Activated naive CD4-positive, alpha-beta T cell treated with anti-CD3 and anti-CD28 coated beads, Interleukin-2, amount 50 U/mL, for 72 hours (primary cell): ENCODE measurements at places on chromosomes 4 and X. TPM values are rescaled to one million over a fixed set of nuclear protein-coding genes. Genes with fewer than 3 reads are reported as not detected.

DNA sequence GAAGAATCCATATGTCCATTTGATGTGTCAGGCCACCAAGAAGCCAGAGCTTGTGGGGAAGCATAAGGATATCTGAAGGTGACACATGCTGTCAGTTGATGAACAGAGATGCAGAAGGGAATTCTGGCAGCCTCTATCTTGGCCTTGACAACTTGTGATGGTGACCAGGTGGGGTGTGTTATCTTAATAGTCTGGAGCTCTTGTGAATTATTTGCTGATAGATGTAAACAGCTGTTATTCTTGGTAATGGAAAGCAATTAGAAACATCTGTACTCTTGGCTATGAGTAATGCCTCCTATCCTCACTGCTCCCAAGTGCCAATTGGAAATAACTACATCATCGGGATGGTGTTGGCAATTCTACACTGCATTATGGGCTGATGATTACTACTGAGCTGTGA, 51.9 kb downstream of the NAA11 start:
- DNase-seq: no peak

- no peak for DNase-seq
Observed at GRCh38 chrX:109847257-109848187, 114.5 kb upstream of the ACSL4 start.

DNA sequence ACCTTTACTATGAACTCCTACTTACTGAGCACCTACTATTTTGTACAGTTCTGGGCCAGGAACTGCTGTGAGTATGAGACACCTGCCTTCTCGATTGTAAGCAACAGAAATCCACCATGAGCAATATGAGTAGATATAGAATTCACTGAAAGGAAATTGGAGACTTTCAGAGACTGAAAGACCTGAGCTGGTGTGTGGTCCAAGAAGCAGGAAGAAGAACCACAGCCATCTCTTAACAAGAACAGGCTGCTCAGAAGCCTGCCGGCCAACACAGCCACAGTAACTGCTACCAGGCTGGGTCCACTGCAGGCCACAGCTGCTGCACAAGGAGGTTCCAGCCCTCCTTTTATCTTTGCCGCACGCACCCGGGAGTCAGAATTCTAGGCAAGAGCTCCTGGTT, 10.8 kb upstream of the ACSL1 start:
- DNase-seq: no peak

GRCh38 chr4:72971572-72971971, 97.9 kb downstream of the COX18 start:
- DNase-seq: no peak

- no peak for DNase-seq
Observed at GRCh38 chr4:33184657-33185290, 2464.6 kb downstream of the PCDH7 start.

- no peak for DNase-seq
Observed at GRCh38 chr4:15021946-15022345, 19.7 kb downstream of the CPEB2 start.

DNA sequence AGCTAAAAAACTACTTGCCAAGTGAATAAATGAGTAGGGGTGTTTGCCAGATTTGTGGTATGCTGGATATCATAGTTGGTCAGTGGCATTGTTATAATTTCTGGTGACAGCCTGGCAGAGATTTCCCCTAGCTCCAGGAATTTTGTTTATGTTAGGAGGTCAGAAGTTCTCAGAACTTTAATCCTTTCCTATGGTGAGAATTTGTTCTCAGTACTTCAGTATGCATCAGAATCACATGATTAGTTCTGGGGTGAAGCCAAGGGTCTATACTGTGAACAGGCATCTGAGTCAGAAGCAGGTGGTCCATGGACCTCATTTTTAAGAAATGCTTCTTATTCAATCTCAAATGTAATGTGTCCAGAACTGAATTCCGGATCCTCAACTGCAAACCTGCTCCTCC, 10.5 kb downstream of the RASSF6 start:
- no peak for DNase-seq

DNA sequence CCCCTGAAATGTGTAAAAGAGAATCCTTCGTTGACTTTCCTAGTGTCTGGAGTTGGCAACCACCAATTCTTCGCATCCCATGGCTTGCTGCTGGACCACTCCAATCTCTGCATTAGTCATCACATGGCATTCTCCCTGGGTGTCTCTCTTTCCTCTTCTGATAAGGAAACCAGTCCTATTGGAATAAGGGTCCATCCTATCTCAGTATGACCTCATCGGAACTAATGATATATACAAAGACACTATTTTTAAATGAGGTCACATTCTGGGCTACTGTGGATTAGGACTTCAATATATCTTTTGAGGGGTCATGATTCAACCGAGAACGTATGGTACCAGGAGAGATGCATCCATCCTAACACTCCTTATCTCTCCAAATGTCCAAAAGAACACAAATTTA, 259.1 kb upstream of the CPEB2 start:
- DNase-seq: no peak

- DNase-seq: peak; percentile 9
Observed at GRCh38 chr4:102263024-102263787, 82.1 kb downstream of the SLC39A8 start.

GRCh38 chr4:5459236-5459635, 249.1 kb downstream of the EVC2 start:
- no peak for DNase-seq

GRCh38 chr4:189048119-189048518, 892.6 kb upstream of the FRG1 start:
- no peak for DNase-seq

- DNase-seq: no peak
Observed at GRCh38 chr4:147355847-147356246, 125.0 kb upstream of the EDNRA start.

- DNase-seq: no peak
Observed at GRCh38 chrX:150879855-150880807, 18.3 kb downstream of the CD99L2 start.

DNA sequence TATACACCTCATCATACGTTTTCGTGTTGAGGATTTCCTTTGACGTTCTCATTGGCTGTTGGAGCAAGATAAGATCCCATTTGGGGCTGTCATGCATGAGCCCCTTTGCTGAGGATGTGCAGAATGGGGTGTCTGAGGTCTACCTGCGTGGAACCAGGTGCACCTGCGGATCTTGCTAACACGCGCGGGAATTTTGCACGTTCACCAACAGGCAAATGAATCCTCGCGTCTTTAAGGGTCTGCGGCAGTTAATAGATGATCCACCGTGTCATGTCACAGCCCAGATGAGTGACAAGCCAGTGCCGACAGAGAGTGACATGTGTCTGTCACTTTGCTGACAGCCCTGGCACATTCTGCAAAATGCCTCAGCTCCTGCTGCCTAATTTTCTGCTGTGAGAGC, 56.3 kb upstream of the SHOX start:
- DNase-seq: no peak

- DNase-seq: no peak
Observed at GRCh38 chrX:71650333-71650969, 16.9 kb upstream of the LOC101059915 start.

- DNase-seq: no peak
Observed at GRCh38 chr4:100289530-100289888, 99.2 kb upstream of the DDIT4L start.

GRCh38 chr4:99134586-99134985, 9.5 kb downstream of the ADH4 start:
- DNase-seq: no peak

DNA sequence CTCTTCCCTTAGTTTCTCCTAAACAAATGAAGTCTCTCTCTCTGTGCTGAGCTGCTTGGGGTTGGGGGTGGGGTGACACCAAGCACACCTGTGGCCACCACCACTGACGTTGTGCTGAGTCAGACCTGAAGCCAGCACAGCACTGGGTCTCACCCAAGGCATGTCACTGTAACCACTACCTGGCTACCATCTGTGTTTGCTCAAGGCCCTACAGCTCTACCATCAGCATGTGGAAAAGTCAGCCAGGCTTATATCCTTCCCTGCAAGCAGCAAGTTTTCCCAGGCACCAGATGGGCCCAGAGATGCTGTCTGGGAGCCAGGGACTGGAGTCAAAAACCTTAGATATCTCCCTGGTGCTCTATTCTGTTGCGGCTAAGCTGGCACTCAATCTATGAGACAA, 6.9 kb downstream of the CXCL10 start:
- peak; percentile 50 for DNase-seq

- no peak for DNase-seq
Observed at GRCh38 chr4:80471756-80472155, 136.2 kb downstream of the CFAP299 start.

GRCh38 chrX:112078606-112079005, 4.0 kb downstream of the TRPC5 start:
- DNase-seq: no peak

The SSX2 gene
- total RNA-seq: not detected

The PORCN gene
- 10.7 TPM for total RNA-seq

The TGIF2LX gene
- not detected for total RNA-seq

The FGA gene
- total RNA-seq: not detected

The ITIH6 gene
- total RNA-seq: not detected

The ENOX2 gene
- total RNA-seq: 5.9 TPM
